ENCODE measurements at places on chromosomes 1 and 21. TPM values are rescaled to one million over a fixed set of nuclear protein-coding genes. Genes with fewer than 3 reads are reported as not detected.

DNA sequence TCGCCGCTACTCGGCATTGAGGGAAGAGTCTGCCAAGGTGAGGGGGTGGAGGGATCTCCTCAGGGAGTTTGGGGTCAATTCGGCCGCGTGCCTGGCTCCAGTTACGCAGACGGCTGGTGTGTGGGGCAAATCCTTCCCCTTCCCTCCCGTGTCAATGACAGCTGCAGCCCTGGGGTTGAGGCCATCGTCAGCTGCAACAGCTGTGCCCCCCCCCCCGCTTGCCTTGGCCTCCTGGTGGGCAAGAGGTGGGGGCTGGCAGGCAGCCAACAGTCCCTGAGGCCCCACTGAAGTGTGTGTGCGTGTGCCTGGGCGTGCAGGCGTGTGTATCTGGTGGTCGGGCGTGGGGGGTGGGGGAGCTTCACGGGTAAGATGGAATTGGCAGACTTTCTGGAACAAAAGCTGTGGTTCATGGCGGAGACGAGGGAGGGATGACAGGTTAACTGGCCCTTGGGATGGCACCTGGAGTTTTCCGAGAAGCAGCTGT lies 25.6 kb downstream of the PPFIA4 start:
- peaks cover 14% of the 10 kb centered on the region for H3K27me3 ChIP-seq
- peaks cover 3% of the 10 kb centered on the region for H3K36me3 ChIP-seq
- H3K27ac ChIP-seq, result peak overlapping the region; percentile 41

GRCh38 chr1:40770296-40771070 lies 13.1 kb upstream of the KCNQ4 start:
- peaks cover 4% of the 10 kb centered on the region for H3K27me3 ChIP-seq
- DNase-seq, result no peak
- peaks cover 4% of the 10 kb centered on the region for H3K36me3 ChIP-seq

- no peak overlapping the region for H3K27ac ChIP-seq
- peaks cover 4% of the 10 kb centered on the region for H3K4me1 ChIP-seq
- peaks cover 4% of the 10 kb centered on the region for H3K27me3 ChIP-seq
These were observed 33.4 kb upstream of the RNPC3 start for GRCh38 chr1:103492003-103492625.

GRCh38 chr1:57843760-57844159 lies 419.9 kb upstream of the DAB1 start:
- peaks cover 18% of the 10 kb centered on the region for H3K36me3 ChIP-seq
- H3K4me3 ChIP-seq, result no peak overlapping the region
- peaks cover 3% of the 10 kb centered on the region for H3K27me3 ChIP-seq
- no peak for DNase-seq
- H3K27ac ChIP-seq, result no peak overlapping the region
- H3K4me1 ChIP-seq, result no peaks in the 10 kb centered on the region

DNA sequence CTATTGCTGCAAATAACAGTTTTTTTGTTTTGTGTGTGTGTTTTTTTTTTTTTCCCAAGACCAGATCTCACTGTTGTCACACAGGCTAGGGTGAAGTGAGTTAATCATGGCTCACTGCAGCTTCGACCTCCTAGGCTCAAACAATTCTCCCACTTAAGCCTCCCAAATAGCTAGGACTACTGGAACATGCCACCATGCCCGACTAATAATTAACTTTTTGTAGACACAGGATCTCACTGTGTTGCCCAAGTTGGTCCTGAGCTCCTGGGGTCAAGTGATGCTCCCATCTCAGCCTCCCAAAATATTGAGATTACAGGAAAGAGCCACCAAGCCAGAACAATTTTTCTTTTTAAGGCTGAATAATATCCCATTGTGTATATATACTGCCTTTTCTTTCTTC lies 34.9 kb downstream of the DRAM2 start:
- no peaks in the 10 kb centered on the region for H3K4me1 ChIP-seq
- H3K36me3 ChIP-seq, result peaks cover 41% of the 10 kb centered on the region
- no peak for DNase-seq
- H3K4me3 ChIP-seq, result no peak overlapping the region
- no peaks in the 10 kb centered on the region for H3K27me3 ChIP-seq
- no peak overlapping the region for H3K27ac ChIP-seq

GRCh38 chr1:26582836-26583460 lies 53.4 kb downstream of the RPS6KA1 start:
- H3K27me3 ChIP-seq, result no peaks in the 10 kb centered on the region
- H3K4me3 ChIP-seq, result no peak overlapping the region
- no peak for DNase-seq

DNA sequence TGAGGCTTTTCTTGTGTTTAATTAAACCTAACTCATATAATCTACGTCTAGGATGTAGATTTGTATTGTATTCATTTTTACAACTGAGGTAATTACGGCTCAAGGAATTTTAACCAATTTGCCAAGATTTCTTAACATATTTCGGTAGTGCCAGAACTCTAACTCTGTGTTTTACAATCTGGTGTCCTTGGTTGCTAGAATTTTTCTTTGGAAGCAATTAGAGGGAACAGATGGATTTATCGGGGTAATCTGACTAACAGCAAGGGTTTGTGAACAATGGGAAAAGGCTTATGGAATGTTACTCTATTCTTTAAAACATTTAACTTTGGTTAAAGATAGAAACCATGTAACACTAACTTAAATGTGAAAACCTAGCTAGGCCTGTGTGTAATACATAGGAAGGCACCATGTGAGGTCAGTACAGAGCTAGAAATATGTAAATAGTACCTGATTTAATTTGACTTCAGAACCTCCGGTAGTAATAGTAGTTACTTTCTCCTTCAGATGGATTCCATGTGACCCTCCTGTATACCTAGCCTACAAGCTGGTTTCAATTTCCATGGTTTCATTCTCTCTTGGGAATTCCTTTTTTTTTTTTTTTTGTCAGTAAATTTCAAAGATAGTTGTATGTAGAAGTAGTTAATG lies 1.2 kb downstream of the MTF2 start:
- H3K27ac ChIP-seq, result peak overlapping the region; percentile 99
- H3K36me3 ChIP-seq, result peaks cover 14% of the 10 kb centered on the region
- no peak for DNase-seq
- peaks cover 3% of the 10 kb centered on the region for H3K4me1 ChIP-seq

GRCh38 chr1:235206533-235207208 lies 45.6 kb upstream of the RBM34 start:
- no peaks in the 10 kb centered on the region for H3K27me3 ChIP-seq
- H3K27ac ChIP-seq, result no peak overlapping the region
- no peaks in the 10 kb centered on the region for H3K36me3 ChIP-seq

GRCh38 chr1:103267266-103267665 lies 158.9 kb upstream of the COL11A1 start:
- H3K36me3 ChIP-seq, result no peaks in the 10 kb centered on the region
- H3K4me3 ChIP-seq, result no peak overlapping the region

FCRL1 gene
- not detected for total RNA-seq

NEK2 gene
- total RNA-seq, result 3.4 TPM

LCE2B gene
- not detected for total RNA-seq

C1orf167 gene
- total RNA-seq, result not detected

RIPK4 gene
- total RNA-seq, result 2.9 TPM

SPRR1A gene
- total RNA-seq, result not detected

NMNAT2 gene
- total RNA-seq, result 76.4 TPM

BARHL2 gene
- total RNA-seq, result 0.27 TPM

Measured in glutamatergic neuron (in vitro differentiated cells).